ENCODE measurements at places on chromosomes 1 and 21. TPM values are rescaled to one million over a fixed set of nuclear protein-coding genes. Genes with fewer than 3 reads are reported as not detected.

LCE2C gene
- total RNA-seq, result not detected

DCDC2B gene
- under 0.01 TPM for total RNA-seq

DNA sequence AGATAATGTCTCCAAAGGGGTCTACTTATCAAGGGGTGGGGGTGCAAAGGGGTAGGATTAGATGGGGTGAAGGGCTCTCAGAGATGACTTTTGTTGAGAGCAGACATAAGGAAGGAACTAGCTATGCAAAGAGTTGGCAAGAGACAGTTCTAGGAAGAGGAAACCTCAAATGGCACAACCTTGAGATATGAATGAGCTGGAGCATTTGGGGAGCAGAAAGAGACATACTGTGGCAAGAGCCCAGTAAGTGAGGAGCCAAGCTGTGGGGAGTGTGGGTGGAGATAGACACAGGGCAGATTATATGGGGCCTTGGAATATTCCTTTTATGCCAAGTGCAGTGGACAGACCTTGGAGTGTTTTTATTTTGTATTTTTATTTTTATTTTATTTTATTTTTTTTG is 84.8 kb upstream of the BTG3 start:
- DNase-seq, result no peak

DNA sequence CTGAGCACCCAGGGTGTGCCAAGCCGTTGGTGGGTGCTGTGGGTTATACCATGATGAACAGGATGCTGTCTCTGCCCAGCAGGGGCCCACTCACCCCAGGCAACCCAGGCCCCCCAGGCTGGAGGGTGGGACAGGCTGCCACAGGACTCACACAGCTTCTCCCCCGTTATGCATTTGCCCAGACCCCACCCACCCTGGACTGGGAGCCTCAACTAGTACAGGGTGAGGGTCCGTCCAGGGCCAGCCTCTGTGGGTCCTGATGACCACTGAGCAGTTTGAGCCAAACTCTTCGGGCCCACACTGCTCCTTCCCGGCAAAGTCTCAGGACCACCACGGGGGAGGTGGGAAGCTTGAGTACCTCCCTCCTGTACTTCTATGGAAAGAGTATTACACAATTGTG is 3.8 kb upstream of the PRELP start:
- DNase-seq, result no peak

DNA sequence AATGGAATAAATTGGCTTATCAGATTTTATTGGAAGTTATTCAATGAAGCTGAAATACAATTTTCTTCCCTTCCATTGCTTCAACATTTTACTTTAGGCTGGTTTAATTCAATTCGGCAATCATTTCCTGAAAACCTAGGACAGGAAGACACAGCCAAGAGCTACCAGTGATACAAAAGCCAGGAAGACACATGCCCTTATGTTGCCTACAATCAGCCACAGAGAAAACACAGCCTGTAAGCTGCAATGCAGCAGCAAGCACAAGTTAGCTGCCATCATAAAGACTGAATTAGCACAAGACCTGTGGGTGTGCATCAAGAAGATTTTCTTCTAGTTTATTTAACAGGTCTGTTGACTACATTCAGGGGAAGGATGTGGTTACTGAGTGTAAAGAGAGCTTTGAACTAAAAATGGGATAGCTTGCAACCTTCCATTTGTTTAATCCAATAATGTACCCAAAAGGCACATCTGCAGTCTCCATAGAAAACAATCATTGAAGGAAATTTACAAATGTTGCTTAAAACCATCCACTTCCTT is 193.8 kb downstream of the KCNH1 start:
- DNase-seq, result no peak
